LoVo (cell line): ENCODE measurements at places on chromosomes 2 and 18.

GRCh38 chr2:107002735-107003134 lies 116.8 kb upstream of the ST6GAL2 start:
- no peak for DNase-seq

GRCh38 chr2:181849601-181850000 lies 41.9 kb upstream of the ITPRID2 start:
- no peak for DNase-seq

DNA sequence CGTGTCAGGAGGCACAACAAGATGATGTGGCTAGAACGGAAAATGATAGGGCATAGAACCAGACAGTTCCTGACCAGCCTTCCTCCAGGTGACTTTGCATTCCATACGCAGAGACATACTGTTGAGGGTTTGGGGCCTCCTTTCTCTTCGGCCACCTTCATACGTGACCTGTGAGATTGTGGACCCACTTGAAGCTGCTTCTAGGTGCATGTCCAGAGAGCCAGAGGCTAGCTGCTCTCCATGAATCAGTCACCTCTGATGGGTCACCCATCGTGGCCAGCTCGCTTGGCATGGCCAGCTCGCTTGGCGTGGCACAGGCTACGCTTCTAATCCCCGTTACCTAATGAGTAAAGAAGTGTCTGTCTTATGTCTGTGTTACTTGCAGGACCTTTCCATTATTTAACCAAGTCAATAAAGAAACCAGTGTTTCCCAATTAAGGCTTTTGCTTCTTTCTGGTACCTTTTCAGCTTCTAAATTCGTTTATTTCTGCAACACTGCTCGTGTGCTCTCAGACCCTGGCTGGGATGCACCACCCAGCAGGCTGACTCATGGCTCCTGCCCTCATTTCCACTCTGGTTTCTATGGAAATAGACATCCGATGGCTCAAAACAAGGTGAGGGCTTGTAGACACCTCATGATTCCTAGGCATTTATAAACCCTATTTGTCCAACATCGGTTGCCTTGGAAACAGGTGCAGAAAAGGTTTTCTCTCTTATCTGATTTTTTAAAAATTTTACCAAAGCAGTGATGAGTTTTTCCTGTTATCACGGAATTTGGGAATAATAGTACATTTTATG lies 86.7 kb upstream of the B3GNT7 start:
- no peak for DNase-seq

DNA sequence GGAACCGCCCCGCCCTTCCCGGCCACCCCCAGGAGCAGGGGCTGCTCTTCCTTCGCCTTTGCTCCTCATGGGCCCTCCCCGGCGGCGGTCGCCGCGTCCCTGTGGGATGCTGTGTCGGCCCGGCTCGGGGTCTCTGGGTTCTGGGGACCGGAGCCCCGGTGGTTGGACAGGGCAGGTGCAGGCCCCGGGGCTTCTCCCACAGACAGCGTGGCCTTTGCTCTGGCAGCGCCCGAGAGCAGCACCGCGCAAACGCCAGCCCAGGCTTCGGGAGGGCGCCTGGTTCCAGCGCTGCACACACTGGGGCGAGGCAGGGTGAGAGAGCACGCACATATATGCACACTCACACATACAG lies 9.0 kb upstream of the KCNG2 start:
- DNase-seq, result no peak

DNA sequence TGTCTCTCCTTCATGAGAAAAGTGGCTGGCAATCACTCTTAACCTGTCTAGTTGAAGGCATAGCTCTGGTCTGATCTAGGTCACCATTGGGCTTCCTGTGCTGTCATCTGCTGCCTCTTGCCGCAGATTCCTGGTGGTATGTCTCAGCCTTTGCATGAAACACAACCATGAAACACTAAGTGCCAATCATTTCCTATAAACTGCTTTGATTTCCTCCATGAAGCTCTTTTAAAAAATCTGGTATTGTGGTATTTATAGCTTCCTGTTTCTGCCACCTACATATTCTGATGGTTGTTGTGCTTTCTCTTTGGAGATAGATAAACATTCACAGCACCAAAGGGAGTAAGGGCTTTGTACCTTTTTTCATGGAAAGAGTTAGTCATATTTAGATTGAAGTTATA lies 120.0 kb upstream of the EPC2 start:
- no peak for DNase-seq

DNA sequence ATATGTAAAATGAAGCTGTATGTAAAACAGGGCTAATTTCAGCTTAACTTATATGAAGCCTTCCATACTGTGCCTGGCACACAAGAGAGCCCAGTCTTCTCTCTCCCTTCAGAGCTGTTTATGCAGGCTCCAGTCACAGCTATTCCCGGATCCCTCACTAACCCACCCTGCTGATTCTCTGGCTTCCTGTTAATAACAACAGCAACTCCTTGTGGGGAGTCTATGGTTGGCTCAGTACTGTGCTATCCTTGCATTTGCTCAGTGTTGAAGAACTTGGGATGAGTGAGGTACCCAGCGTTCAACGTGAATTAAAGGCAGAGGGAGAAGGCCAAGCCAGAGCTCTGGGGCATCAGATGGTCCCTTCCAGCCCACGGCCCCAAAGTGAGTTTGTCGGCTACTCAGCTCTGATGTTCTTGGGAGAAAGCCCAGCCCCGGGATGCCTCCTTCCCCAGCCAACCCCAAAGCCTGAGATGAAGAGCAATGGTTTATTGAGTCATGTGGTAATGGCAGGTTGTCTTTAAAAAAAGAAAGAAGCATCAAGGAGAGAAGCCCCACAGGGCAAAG lies 43.2 kb downstream of the PSD4 start:
- DNase-seq, result no peak
